ENCODE measurements at places on chromosomes 12 and 14.
A peak's percentile ranks its signal among the peaks of the same experiment; 100 is the strongest.

- DNase-seq = no peak
Measured at GRCh38 chr14:21036751-21037150, 2.1 kb upstream of the RNASE13 start.

- DNase-seq = no peak
Measured at GRCh38 chr12:3436461-3437065, 54.4 kb upstream of the PRMT8 start.

- peak; percentile 27 for DNase-seq
Measured at GRCh38 chr14:97021571-97022168, 224.5 kb downstream of the VRK1 start.

DNA sequence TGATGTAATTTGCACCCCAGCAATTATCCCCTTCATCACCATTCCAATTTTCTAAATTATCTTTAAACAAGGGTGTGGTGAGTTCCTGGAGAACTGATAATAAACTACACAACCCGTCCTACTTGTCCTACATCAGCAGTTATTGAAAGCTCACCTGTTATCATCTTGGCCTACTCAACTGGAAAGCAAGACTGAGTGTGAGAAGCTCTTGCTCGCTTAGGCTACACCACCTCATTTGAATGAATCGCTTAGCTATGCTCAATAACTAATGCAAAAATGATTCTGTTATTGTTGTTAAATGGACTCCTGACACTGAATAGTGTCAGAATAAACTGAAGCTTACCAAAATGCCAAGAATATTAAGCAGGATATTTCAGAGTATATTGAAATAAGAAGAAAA lies 115.4 kb upstream of the BTG1 start:
- DNase-seq = no peak

GRCh38 chr12:32568228-32568627 lies 110.9 kb upstream of the DNM1L start:
- no peak for DNase-seq

- DNase-seq = no peak
Measured at GRCh38 chr12:116152268-116152667, 125.2 kb downstream of the MED13L start.

DNA sequence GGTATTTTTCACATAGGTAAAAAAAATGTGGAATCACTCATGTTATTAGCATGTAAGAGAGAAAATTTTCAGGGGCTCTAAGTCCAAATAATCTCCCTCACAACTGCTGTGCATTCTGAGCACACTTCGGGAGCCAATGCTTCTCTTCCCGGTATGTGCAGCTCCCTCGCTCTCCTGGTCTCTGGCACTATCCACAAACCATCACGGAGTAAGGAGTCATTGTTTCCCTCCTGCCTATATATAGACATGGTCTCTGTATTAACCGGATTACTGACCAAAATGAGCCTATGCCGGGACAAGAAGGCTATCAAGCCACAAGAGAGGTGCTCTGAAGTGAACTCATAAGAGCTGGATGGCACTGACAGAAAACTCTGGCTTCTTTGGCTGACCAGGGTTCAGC lies 13.4 kb downstream of the HECTD4 start:
- peak; percentile 78 for DNase-seq

GRCh38 chr12:89832336-89832735 lies 123.7 kb upstream of the ATP2B1 start:
- no peak for DNase-seq

DNA sequence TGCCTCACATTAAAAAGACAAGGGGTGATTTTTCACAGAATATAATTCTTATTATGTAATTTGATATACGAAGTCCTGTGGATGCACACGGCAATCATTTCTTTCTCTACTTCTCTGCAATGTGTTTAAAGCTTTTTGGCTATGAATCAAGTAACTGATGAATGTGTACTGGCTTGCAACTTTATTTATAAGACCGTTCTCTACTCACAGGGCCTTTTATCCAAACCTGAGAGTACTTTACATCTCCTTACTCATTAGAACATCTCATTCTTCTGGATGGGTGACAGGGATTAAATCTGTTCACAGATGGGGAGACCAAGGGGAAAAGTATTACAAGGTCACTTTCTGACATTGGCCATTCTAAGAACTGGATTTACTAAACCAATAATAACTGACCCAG lies 215.8 kb upstream of the DIO2 start:
- DNase-seq = no peak

- DNase-seq = no peak
Measured at GRCh38 chr12:9387450-9387849, 179.3 kb upstream of the PZP start.

DNA sequence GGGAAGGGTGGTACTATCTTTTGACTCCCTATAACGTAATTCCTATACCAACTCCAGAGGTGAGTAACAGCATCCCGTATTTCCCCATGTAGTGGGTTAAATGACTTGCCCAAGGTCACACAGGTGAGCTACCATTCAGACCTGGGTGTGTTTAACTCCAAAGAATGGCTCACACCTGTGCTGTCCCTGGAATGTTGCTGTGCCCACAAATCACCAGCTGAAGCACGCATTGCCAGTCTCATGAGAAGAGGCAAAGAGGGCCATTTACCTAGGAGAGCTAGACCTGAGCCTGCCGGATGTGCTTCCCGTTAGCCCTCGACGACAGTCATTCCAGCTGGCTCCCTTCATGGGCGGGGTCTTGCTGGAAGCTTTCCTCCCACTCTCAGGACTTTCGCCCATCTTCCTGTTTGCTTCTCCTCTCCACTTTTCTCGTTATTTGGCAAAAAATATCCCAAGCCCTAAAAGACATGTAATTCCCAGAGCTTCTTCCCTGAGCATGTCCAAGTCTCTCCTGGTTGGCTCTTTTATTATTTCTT lies 106.6 kb upstream of the VASH1 start:
- no peak for DNase-seq

DNA sequence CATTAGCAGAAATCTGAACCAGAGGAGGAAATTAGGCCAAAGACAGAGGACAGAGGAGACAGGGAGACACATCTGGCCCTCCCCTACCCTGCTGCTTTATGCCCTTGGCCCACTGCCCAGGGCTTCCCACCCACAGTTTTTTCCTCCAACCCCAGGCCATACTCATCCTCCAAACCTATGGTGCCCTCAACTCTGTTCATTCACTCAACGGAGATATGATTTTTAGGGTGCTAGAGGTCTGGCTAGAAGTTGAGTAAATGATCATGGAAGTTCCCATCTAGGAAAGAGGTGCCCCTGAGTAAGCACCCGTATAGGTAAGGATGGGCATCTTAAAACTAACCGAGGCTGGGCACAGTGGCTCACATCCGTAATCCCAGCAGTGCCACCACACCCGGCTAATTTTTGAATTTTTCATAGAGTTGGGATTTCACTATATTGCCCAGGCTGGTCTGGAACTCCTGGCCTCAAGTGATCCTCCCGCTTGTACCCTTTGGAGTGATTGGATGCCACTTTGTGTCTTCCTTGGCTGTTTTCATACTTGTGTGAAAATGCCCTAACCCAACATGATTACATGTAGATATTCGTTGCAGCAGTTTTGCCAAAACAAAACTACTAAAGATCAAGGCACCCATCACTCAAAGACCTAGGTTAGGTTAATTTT lies 4.4 kb downstream of the KRT18 start:
- DNase-seq = no peak

GRCh38 chr14:76293221-76293620 lies 82.7 kb upstream of the ESRRB start:
- DNase-seq = no peak

GRCh38 chr12:58154359-58154758 lies 213.0 kb downstream of the ATP23 start:
- DNase-seq = no peak

- no peak for DNase-seq
Measured at GRCh38 chr14:101062601-101063000, 159.1 kb upstream of the RTL1 start.

All from G401 (cell line).